ENCODE measurements at places on chromosomes 13 and 19.
A peak's percentile ranks its signal among the peaks of the same experiment; 100 is the strongest.

DNA sequence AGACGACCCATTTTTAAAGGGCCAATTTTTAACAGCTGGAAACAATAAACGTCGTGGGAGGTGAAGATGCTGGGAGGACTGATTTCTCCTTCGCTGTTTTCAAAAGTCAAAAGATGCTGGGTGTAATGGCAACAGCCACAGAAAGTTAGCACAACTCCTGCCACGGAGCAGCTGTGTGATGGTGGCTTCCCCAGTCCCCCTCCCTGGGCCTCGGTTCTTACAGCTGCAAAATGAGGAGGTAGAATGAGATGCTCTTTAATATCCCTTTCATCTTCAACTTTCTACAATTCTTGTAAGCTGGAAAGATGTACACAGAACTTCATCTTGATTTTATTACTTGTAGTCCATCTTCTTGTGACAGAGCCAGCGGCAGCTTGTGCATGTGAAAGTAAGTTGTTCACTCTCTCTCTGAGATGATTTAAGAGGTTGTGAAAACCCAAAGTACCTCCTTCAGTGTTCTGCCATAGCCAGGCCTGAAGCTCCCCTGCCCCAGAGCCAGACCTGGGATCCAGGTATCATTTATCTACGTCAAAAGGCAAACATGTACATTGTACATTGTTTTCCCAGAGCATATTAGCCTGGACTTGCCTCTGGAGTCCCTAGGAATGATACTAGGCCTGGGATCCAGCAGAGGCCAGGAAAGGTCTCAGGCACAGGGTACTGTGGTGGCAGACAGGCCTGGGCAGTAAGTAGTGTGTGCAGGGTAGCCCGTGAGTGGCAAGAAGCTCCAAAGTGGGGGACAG is 3.4 kb upstream of the UBE2L5 start:
- no peak for DNase-seq

DNA sequence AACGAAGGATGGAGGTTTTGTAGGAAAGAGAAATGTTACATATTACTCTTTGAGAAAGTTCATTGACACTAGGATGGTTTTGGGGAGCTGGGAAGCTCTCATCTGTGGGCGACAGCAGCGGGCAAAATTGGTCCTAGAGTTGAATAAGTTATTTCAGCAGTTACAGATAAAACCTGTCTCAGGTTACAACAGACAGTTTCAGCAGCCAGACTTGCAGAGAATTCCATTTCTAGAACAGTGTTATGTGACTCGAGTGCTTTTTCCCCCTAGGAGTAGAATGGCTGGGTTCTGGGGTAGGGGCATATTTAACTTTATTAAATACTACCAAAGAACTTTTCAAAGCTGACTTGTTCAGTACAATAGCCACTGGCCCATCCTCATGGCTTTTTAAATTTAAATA is 46.7 kb upstream of the UBL3 start:
- DNase-seq, result no peak

DNA sequence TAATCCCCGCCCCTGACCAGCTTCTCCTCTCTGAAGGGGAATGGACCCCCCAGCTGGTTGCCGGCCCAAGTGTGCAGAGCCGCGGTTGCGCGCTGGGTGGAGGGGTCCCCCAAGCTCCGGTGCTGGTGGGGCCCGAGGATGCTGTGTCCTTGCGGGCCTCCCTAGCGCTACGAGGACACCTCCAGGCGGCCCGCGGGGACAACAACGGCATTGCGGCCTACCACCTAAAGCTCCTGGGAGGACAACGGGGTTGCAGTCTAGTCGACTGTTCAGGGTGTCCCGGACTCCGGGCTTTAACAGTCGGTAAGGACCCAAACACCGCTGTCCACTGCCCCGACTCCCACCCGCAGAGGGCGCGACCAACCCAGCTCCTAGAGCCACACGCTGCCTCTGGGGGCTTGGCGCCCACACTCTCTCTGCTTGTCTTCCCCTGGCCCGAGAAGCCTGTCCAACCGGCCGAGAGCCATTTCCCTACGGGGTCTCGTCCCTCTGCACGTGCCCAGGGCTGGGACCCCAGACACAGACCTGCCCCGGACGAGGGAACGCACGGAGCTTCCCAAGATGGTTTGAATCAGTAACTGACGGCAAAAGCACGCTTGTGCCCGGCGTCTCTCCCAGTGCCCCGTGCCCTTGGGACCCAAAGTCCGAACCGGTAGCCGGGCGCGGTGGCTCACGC is 927 bp upstream of the SDHAF1 start:
- DNase-seq, result no peak

DNA sequence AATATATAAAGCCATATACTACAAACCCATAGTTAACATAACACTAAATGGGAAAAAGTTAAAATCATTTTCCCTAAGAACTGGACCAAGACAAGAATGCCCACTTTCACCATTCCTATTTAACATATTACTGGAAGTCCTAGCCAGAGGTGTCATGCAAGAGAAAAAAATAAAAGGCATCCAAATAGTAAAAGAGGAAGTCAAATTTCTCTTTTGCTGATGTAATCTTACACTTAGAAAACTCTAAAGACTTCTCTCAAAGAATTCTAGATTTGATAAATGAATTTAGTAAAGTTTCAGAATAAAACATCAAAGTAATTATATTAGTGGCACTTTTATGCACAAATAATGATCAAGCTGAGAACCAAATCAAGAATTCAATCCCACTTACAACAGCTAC is 678.9 kb upstream of the SLITRK5 start:
- no peak for DNase-seq

GRCh38 chr13:20439261-20439660 is 86.4 kb downstream of the CRYL1 start:
- DNase-seq, result no peak

DNA sequence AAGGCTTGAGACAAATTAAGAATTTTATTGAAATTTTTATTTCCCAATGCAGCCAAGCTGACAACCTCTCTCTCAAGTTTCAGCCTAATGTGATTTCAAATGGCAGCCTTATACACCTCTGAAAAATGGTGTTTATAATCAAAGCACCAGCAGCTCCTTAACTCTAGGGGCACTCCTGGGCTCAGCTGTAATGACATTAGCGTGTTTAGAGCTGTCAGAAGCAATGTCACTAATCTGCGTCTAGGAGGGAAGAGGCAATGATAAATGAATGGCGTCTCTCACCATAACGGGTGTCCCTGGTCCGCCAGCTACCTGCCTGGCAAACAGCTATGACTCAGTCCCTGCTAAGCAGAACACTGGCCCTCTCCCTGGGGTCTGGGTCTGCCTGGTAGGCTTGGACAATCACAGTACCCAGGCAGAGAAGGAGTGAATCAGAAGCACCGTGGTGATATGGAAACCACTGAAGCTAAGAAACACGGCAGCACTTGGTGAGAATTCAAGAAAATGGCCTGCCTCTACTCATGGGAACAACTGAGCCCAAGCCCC is 131.8 kb upstream of the VSTM2B start:
- no peak for DNase-seq

- DNase-seq, result no peak
Observed at GRCh38 chr13:40145139-40145538, 489.7 kb downstream of the COG6 start.

GRCh38 chr19:1267477-1268225 is 1.5 kb upstream of the CIRBP start:
- no peak for DNase-seq

- DNase-seq, result no peak
Observed at GRCh38 chr13:101390461-101390860, 25.8 kb downstream of the NALCN start.

GRCh38 chr19:15128162-15128770 is 21.1 kb downstream of the SYDE1 start:
- DNase-seq, result no peak

DNA sequence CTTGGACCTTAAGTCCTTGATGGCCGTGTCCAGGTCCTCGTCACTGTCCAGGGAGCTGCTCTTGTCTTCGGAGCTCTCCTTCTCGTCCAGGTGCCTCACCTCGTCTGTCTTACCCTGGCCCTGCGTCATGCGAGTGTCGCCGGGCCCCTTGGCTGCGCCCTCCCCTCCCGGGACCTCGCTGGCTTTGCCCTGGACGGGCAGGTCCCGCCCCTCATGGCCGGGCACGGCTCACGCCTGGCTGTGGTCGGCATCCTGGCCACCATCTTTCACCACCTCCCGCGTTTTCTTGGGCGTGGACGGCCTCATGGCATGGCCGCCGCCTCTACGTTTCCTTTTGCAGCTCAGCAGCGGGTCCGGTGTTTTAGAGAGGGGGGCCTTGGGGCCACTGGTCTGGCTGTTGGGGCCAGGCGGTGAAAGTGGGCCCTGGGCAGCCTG is 14.8 kb downstream of the RB1 start:
- DNase-seq, result no peak

DNA sequence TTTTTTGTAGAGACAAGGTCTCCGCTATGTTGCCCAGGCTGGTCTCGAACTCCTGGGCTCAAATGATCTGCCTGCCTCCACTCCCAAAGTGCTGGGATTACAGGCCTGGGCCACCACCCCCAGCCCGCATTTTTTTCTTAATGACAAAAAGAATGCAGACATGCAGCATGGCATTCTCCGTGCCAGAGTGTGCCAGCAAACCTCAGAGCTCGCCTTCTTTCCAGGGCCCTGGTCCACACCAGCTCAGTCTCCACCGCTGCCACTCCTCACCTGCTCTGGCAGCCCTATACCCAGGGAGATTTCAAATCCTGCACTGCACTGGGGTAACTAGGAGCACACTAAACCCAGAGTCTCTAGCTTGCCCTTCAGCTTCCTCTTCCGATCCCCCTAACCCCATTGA is 41.7 kb downstream of the ZIC5 start:
- DNase-seq, result no peak

GRCh38 chr13:75432045-75432444 is 49.9 kb downstream of the TBC1D4 start:
- no peak for DNase-seq

DNA sequence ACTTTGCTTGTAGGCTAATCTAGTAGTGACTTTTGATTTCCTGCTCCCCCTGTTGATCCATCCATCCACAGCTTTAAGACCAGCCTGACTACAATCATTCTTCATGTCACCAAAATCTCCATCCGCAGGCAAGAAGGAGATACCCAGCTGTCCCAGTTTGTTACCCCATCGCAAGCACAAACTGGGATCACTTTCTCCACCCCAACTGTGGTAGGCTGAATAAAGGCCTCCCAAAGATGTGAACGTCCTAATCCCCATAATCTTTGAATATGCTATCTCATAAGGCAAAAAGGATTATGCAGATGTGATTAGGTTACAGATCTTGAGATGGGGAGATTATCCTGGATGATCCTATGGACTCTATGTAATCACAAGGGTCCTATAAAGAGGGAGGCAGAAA is 202.0 kb downstream of the ENOX1 start:
- DNase-seq, result no peak

- peak; percentile 69 for DNase-seq
Observed at GRCh38 chr19:4524808-4525562, 6.7 kb upstream of the PLIN4 start.

GRCh38 chr19:47615230-47615629 is 6.3 kb downstream of the BICRA start:
- DNase-seq, result no peak

DNA sequence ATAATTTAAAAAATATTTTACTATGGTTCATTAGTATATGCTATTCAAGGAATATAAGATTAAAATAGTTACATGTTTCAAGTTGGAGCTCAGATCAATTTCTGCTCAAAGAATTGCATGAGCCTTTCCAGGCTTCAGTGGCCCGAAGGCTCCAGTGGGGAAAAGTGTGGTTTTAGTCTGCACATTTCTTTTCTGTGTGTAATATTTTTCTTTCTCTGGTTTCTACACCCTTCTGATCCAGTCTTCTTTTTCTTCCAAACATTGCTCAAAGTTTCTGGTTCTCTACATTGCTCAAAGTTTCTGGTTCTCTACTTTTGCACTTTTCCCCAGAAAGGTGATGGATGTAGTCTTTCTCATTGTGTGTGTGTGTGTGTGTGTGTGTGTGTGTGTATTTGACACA is 64.7 kb upstream of the OXGR1 start:
- DNase-seq, result no peak

DNA sequence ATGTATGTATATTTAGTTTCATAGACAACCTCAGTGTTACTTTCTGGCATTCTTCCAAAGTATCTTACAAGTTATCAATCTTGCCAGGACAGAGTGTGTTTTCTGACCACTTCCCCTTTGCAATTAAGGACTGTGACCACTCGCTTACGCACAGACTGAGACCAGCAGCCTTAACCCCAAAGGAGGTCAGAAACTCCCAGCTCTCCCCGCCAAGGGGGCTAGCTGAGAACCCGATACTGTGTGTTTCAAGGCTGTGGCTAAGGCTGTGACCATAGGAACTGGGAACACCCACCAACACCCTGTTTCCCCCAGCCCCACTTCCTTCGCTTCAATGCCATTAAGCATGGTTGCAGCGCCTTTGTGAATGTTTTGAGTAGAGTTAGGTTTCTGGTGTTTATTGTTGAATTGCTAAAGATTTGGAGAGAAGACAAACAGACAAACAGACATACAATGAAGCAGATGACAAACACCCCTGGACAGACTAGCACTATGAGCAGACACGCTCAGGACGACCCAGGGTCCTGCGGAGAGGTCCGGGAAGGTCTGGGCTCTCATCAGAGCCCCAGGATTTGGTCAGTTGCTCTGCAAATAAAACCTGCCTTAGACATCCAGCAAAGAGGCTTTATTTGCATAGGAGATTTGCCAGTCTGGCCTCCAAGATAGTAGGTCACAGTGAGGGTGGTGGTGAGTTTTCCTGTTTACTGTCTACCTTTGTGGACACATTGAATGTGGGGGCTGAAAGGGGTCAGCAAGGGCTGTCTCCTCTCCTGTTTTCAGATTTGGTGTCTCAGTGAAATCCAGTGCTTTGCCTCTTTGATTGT is 25.0 kb upstream of the TNFSF11 start:
- DNase-seq, result no peak

- DNase-seq, result no peak
Observed at GRCh38 chr13:24627090-24627714, 53.0 kb upstream of the ATP12A start.

GRCh38 chr19:19438366-19439175 is 33.1 kb downstream of the GATAD2A start:
- no peak for DNase-seq

DNA sequence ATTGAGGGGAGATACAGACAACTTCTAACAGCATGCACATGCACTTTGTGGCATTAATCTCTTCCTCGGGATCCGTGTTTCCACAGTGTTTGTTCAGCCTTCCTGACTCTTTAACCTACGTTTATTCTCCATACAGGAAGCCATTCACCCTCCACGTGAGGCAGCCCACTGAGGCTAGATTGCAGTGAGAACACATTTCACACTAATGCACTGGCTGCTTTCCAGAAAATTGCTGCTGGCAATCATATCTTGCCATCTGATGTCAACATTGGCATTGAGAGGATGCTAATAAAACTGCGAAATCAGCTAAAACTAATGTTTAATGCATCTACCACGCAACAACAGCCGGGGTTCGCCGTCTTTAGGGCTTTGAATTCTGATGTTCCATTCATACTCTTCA is 30.0 kb downstream of the DCLK1 start:
- no peak for DNase-seq

- no peak for DNase-seq
Observed at GRCh38 chr19:2175742-2176141, 12.0 kb downstream of the DOT1L start.

DNA sequence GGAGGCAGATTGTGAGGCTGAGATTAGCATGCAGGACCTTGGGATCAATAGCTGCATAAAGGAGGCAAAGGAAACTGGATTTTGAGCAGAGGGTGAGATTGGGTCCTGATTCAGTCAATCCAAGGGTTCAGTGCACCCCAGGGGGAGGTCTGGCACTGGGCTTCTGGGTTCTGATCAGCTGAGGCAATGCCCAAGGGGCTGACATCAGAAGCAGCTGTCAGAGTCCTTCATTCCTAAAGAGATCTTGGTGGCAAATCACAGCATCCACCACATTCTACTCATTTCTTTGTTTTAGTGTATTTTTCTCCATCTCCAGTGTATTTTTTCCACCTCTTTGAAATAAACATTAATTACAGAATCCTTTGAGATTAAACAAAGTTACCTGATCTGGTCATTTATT is 5.4 kb upstream of the LYPD5 start:
- no peak for DNase-seq

- no peak for DNase-seq
Observed at GRCh38 chr13:34357435-34358232, 539.7 kb downstream of the RFC3 start.
